Esophagus muscularis mucosa (tissue), 4 donors: ENCODE measurements at places on chromosomes 6 and 20. TPM values are rescaled to one million over a fixed set of nuclear protein-coding genes. Genes with fewer than 3 reads are reported as not detected.

Gene NHLRC1
- 1.0 TPM for total RNA-seq

Gene TRIM38
- total RNA-seq: 5.3 TPM

Gene HLA-DMA
- 26.0 TPM for total RNA-seq

Gene ADTRP
- not detected for total RNA-seq

Gene FAM83C
- not detected for total RNA-seq

Gene SLC26A8
- not detected for total RNA-seq

Gene DNAH8
- total RNA-seq: not detected

Gene PLCB4
- 34.1 TPM for total RNA-seq

Gene GNMT
- not detected for total RNA-seq

Gene KHDC1
- 2.5 TPM for total RNA-seq

Gene HLA-DRB1
- 46.3 TPM for total RNA-seq

Gene OPRM1
- 1.1 TPM for total RNA-seq

Gene KCNK16
- total RNA-seq: not detected

Gene EEF1A2
- 1.7 TPM for total RNA-seq

Gene CPXM1
- 0.17 TPM for total RNA-seq

Gene CD93
- 24.5 TPM for total RNA-seq

Gene RAET1E
- not detected for total RNA-seq

Gene TUBB
- 208 TPM for total RNA-seq

Gene HLA-DRB5
- total RNA-seq: 0.83 TPM

Gene ATP6V1G2
- 2.1 TPM for total RNA-seq

Gene OVOL2
- total RNA-seq: not detected

Gene NSFL1C
- 62.4 TPM for total RNA-seq

Gene ZNF165
- 0.50 TPM for total RNA-seq
